Activated CD4-positive, alpha-beta T cell treated with anti-CD3 and anti-CD28 coated beads for 4 hours (primary cell): ENCODE measurements at places on chromosomes 6 and 20.

DNA sequence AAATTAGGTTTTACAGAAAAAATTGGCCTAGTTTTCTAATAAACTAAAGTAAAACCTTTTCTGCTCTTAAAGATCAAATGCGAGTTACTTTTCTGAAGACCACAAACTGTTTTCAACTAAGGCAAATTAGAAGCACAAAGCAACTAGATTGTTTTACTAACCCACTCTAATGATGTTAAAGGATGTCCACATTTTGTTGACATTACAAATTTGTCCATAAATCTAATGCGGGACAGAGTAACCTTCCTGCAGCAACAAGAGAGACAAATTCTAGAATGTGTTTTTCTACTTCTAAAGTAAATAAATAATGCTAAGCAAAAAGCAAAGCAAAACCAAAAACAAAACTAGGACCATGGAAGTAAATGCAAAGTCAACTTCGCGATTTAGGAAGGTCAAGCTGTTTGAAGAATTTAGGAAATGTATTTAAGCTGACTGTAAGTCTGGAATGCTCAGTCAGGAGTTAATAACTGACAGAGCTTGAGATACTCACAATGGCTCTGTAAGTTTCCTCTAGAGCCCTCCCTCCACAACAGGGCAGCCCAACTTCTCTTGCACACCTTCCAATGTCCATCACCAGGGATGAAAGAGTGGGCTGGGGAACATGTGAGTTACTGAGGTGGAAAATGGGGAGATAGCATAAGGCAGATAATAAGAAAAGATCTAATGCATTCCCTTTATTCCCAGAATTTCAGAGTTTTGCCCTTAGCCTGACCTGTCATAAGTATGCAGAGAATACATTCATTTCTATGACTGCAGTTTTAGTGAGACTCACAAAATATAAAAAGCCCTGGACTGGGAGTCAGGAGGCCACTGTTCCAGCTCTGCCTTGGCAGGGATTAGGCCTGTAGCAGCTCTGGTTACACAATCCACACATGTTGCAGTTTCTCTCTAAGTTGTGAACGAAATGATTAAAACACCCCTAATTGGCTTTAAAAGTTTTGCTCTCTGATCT is 158.8 kb downstream of the FOXA2 start:
- no peak for DNase-seq

DNA sequence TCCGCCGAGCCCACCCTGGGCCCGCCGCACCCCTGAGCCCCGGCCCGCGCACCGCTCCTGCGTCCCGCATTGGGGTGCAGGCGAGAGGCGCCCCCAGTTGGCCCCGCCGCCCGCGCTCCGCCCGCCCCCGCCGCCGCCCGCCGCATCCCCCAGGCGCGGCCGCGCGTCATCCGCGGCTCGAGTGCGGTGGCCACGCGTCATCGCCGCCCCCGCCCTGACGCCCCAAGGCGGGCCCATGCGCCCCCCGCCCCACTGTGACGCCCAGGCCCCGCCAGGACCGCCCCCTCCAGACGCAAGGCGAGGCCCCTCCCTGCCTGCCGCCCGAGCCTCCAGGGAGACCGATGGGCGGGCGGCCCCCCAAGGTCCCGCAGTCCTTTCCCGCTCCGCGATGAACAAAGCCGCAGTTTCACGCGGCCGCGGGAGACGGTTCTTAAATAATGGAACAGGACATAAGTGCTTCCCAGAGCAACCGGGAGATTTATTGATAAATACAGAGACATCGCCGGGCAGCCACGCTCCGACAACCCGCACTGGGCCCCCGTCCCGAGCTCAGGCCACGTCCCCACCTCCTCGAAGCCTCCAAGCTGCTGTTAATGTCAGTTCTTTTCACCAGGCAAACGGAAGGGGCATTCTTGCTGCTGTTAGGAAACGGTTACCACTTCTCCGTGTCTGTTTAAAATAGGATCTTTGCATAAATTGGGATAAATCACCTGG is at the start of gene ANKRD60:
ANKRD60 (minus strand) TSS at position 170 of the 714 bp plus-strand sequence; CDS start at position 170, 0 bp downstream.
- peak; percentile 52 for DNase-seq

- DNase-seq = peak; percentile 7
Observed at GRCh38 chr20:1005452-1006027, 3.4 kb upstream of the RSPO4 start.

GRCh38 chr6:139262519-139263300 is 29.1 kb downstream of the TXLNB start:
- peak; percentile 10 for DNase-seq

- no peak for DNase-seq
Observed at GRCh38 chr6:147366290-147366689, 142.2 kb upstream of the SAMD5 start.
